ENCODE measurements at places on chromosomes 3 and 15.

GRCh38 chr15:23385886-23386430, 31.4 kb downstream of the GOLGA8S start:
- DNase-seq: no peak

DNA sequence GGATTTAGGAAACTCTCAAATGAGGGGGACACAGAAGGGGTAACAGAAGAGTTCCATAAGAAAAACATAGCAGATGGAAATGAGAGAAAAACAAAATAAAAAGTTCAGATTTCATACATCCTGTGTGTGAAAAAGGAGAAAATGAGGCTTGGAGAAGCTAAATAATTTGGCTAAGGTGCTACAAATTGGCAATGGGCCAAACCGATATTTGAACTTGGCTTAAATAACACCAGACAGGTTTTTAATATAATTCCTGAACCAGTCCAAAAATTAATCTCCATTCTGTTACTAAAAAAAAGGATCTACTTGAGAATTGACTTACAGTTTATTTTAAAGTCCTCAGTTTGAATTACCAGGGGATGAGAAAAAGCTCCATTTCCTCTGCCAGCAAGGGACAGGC, 342.9 kb upstream of the DPH6 start:
- no peak for DNase-seq

DNA sequence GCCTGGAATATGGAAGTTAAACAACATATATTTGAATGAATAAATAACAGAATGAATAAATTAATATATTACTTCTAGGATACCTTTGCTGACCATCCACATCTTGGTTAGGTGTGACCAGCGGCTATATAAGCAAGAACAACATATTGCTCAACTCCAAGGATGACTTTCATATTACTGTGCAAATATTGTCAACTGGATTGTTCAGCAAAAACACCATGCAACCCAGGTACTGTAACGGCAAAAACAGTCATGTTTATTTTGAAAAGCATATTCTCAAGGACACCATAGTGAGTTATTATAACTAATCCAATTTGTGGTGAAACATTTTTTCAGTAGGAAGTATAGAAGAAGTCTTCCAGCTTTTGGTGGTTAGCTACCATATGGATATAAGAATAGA, 907.9 kb downstream of the IGSF11 start:
- no peak for DNase-seq

GRCh38 chr15:69498987-69499386, 46.4 kb downstream of the RPLP1 start:
- DNase-seq: no peak

GRCh38 chr3:133934996-133935842, 39.5 kb upstream of the RAB6B start:
- no peak for DNase-seq

GRCh38 chr3:180420016-180420415, 181.9 kb upstream of the TTC14 start:
- no peak for DNase-seq

GRCh38 chr3:158395421-158395820, 175.6 kb upstream of the MLF1 start:
- DNase-seq: peak; percentile 9

DNA sequence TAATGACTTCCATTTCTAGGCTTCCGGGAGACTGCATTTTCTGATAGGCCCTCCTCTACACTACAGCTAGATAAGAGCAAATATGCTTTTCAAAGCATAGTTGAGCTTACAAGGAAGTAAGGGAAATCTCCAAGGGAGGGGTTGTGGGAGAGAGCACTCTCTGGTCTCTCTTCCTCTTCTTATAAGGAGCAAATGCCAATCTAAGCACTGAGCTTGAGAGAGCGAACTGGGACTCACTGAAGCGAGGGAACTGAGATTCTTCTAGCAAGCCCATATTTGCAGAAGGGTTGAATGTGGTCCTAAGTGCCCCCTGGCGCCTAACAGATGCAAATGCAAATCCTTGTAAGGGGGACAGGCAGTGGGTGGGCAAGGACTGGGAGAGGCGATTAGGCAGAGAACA, 164.8 kb downstream of the ERC2 start:
- DNase-seq: peak; percentile 79

- DNase-seq: no peak
Measured at GRCh38 chr3:174247687-174248152, 611.4 kb upstream of the NAALADL2 start.

- peak; percentile 84 for DNase-seq
Measured at GRCh38 chr15:34853001-34853758, 57.8 kb upstream of the ACTC1 start.

GRCh38 chr3:102688556-102688930, 253.7 kb downstream of the ZPLD1 start:
- DNase-seq: no peak

- peak; percentile 60 for DNase-seq
Measured at GRCh38 chr15:33735637-33736247, 232.6 kb upstream of the CHRM5 start.

- no peak for DNase-seq
Measured at GRCh38 chr3:78985981-78986380, 781.8 kb downstream of the ROBO1 start.

GRCh38 chr3:53726643-53727042, 119.6 kb downstream of the CHDH start:
- no peak for DNase-seq

DNA sequence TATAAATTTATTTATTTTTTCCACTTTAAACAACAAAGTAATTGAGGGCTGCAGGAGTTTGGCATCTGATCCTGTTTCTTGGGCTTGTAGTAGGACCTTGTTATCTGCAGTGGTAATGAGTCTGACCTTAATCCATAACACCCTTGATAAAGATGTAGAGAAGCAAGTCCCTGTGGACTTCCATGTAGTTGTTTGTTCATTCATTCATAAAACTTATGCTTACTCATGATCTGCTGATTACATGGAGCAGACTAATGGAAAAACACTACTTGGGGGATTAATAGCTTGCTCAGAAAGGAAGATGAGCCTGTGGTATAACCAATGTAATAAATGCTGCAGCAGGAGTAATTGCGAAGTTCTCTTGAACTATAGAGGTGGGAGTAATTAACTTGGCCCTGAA, 271.5 kb upstream of the TBL1XR1 start:
- DNase-seq: peak; percentile 82

DNA sequence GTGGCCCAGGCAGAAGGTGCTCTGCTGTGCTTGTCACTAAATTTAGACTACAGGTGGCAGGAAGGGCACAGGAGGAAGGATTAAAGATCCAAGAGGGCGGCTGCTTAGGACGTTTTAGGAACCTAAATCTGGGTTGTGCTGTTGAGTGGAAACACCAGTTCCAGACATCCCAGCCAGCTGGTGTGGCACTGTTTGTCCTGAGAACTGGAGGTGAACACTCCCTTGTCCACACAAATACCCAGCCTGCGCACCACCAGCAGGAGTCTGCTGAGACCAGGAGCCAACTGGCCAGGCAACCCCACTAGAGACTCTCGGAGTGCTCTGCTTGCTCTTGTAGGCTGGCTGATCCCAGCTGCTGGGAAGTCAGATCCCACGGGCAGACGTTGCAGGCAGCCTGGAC, 30.3 kb upstream of the UACA start:
- DNase-seq: no peak

- no peak for DNase-seq
Measured at GRCh38 chr3:95655363-95655986, 1158.9 kb upstream of the EPHA6 start.

- no peak for DNase-seq
Measured at GRCh38 chr3:101823525-101823924, 25.8 kb upstream of the NFKBIZ start.

DNA sequence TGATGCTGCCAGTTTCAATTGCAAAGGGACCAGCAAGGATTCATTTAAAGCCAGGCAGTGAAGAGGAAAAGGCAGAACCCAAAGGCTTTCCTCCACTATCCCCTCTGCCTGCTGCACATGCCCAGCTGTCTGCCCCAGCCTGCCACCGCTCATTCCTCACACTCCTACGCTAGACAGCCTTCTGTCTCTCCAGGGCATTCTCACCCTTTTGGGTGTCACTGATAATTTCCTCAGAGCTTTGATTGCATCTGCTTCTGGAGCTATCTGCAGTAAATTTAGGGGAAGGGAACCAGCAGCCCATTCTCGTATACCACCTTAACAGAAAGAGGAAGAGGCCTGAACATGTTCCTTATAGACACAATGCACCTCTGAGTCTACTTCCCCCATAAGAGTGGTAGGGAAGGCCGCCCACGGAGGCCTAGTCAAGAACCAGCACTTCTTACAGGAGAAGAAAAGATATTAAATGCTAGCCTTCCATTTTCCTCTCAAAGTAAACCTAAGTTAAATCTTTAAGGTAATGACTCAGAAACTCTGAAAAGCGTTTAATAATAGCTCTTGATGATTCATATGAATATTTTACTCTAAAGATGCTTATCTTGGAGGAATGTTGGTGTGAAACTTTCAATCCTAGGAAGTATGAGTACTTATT, 20.9 kb downstream of the NUDT16 start:
- DNase-seq: peak; percentile 57

- DNase-seq: no peak
Measured at GRCh38 chr3:61199843-61200242, 51.4 kb downstream of the FHIT start.

- peak; percentile 11 for DNase-seq
Measured at GRCh38 chr3:157755233-157755632, 252.0 kb upstream of the VEPH1 start.

DNA sequence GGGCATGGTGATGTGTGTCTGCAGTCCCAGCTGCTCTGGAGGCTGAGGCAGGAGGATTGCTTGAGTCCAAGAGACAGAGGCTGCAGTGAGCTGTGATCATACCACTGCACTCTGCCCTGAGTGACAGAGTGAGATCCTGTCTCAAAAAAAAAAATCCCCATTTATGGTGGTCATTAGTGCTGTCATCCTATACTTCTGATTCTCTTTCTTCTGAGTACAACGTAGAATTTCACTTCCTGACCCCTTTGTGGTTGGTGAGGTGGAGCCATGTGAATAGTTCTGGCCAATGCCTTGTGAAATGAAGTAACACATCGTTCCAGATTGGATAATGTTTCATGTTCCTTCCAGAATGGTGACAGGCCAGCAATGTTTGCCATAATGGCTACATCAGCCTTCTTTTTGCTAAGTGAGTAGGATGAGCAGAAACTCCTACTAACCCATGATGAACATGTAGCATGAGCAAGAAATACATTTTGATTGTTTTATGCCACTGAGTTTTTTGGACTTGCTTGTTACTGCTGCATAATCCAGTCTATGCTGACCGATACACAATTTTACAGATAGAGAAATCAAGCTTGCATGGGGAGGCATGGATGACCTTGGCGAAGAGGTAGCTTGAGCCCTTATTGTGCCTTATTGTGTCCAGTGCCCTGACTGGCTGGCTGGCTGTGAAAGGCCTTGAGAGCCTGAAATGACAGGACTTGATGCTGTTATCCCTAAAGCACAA, 30.9 kb upstream of the TLE3 start:
- no peak for DNase-seq

DNA sequence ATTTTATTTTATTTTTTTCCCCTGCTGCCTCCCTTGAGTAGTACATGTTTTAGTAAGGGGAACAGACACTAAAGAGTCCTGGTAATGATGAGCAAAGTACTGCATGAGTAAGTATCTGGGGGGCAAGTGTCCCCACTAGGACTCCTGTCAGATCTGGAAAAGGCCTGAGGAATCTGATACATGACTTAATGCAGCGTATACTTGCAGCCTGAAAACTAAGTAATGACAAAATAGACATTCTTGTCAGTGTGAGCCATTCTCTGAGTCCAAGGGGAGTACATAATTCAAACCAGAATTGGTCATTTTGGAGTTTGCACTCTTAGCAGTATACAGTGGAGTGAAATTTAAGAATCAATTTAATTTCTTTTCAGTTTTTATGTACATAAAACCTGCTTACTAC, 27.5 kb downstream of the NXPE3 start:
- DNase-seq: no peak

DNA sequence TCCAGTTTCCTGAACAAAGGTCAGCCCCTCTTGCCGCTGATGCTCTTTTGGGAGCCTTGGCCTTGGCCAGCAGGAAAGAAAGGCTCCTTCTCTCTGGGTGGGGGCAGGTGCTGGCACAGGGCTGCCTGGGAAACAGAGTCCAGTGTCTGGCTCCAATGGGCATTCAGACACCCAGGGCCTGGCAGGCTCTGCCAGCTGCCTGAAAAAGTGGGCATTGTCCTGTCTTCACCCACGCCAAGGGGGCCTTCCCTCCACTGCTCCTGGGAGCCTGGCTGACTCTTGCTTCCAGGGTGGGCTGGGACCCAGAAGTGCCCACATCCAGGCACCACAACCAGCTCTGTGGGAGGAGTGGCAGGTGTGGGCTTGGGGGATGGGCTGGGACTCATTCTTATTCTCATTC, 62.7 kb downstream of the RHCG start:
- DNase-seq: no peak

GRCh38 chr3:187292181-187292580, 644 bp upstream of the MASP1 start:
- DNase-seq: no peak

DNA sequence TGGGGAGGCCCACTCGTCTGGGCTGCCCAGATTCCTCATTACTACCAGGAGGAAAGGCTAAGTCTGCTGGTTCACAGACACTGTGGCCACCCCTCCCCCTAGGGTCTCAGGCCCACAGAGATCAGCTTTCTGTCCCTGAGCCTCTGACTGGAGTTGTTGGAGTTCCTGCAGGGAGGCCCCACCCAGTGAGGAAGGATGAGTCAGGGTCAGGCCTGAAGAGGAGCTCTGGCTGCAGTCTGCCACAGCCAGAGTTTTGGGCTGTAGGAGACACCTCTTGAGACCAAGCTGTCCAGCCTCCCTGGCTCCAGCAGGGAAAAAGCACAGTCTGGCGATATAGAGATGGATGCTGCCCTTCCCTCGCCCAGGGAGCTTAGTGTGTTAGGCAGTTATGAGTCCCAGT, 720.9 kb upstream of the SEMA6D start:
- no peak for DNase-seq

- no peak for DNase-seq
Measured at GRCh38 chr3:64901522-64901885, 213.7 kb upstream of the ADAMTS9 start.

- peak; percentile 84 for DNase-seq
Measured at GRCh38 chr3:141441381-141442364, 45.2 kb upstream of the RASA2 start.

DNA sequence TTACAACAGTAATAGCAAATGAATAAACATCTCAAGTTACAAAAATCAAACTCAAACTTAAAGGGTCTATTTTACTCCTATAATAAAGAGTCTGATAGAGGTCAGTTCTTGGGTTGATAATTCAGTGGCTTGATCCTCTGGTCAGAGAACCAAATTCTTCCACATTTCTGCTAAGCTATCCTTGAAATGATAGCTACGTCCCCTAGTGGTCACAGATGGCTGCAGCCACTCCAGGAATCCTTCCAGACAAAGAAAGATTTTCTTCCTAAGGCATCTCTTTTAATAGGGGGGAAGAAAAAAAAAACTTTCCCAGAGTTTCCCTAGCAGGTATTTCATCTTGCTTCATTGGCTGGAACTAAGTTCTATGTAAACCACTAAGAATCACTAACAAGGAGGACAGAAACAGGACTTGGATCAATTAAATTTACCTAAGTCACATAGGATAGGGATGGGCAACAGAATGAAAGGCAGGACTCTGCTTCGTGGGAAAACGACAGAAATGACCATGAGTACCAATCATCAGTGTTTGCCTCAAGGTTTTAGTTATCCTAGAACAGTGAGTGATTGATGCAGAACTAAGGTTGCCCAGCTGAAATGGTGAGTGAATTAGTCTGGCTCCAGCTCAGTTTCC, 160.7 kb downstream of the STAC start:
- DNase-seq: peak; percentile 69

GRCh38 chr3:101340591-101340990, 20.2 kb upstream of the IMPG2 start:
- DNase-seq: no peak
